CD4-positive, alpha-beta T cell treated with Interleukin-12 subunit alpha and Interleukin-12 subunit beta, for 1 hour (primary cell): ENCODE measurements at places on chromosomes 6 and 20.
A peak's percentile ranks its signal among the peaks of the same experiment; 100 is the strongest.

DNA sequence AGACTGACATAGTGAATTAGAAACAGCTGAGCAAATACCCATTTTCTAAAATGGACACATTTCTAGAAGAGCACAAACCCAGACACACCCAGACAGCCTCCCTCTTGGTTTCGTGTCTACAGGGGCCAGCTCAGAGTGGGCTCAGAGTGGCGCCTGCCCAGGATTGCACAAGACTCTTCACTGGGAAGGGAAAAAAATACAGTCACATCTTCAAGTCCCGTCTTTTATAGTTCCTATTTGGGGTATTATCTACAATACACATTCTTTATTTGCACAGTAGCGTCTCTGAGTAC, 246.1 kb upstream of the AFDN start:
- DNase-seq = no peak

DNA sequence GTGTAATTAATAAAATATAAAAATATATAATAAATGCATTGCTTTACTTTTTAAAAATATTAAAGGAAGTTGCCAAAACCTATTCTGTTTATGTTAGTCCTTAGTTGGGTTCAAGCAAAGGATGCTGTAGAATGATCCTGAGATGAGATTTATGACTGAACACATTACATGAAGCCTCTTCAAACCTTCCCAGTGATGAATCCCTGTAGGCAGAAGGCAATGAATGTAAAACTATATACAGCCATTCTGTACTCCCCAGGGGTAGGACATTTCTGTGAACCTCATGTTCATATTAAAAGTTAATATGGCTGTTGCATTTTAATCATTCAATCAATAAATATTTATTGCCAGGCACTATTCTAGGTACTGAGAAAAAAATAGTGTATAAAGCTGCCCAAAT, 166.0 kb downstream of the RFPL4B start:
- no peak for DNase-seq

DNA sequence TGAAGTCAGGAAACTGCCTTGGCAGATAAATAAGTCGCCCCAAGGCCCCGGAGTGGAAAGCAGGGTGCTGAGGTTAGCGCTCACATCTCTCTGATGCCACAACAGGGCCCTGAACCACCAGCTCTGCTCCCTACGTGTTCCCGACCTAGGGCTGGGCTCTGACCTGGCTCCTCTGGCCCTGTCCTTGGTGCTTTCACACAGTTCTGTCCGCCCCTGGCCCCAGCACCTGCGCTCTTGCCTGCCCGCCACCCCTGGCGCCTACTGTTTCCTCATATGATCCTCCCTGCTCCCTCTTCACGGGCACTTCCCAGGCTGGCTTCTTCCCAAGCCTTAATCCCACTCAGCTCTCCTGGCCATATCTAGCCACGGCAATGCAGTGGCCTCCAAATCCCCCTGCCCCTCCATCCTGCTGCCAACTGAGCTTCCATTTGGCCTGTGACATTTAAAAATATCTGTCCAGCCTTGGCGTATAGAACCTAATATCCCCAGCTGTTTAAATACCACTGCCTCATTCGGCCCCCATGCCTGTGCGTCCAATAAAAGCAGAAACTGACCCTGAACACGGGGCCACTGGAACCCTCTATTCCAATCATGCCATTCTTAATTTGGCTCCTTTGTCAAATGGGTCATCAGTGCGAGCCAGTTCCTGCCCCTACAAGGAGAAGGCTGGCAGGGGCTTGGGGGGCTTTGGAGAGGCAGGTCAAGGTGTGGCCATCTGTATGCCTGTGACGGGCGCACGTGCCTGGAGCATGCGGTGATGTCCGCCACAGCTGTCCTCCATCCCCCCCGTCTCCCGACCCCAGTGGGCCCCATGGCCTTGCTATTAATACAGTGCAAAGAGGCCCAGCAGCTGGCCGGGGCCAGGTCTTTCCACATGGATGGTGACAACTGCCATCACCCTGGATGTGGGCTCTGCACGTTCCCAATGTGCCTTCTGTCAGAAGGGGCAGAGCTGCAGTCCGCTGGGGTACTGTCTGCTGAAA, 27.7 kb downstream of the GNAS-AS1 start:
- DNase-seq = no peak

- no peak for DNase-seq
Observed at GRCh38 chr6:22072949-22073348, 223.9 kb downstream of the PRL start.

DNA sequence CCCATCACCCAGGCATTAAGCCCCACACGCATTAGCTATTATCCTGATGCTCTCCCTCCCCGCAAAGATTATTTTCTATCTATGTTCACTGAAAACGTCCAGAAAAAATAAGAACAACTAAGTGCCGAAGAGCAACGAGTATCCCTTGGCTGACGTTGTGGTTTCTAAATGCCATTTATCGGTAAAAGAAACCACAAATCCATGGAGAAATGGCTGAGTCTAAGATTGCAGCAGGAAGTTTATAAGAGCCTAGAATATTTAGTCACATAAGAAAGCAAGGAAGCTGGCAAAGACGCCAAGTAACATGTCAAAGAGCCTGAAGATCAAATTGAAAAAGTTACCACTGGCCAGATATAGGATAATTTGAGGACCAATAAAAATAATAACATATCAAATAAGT, 18.1 kb upstream of the NOX3 start:
- DNase-seq = no peak

- no peak for DNase-seq
Observed at GRCh38 chr20:23132293-23132929, 46.3 kb upstream of the CD93 start.

DNA sequence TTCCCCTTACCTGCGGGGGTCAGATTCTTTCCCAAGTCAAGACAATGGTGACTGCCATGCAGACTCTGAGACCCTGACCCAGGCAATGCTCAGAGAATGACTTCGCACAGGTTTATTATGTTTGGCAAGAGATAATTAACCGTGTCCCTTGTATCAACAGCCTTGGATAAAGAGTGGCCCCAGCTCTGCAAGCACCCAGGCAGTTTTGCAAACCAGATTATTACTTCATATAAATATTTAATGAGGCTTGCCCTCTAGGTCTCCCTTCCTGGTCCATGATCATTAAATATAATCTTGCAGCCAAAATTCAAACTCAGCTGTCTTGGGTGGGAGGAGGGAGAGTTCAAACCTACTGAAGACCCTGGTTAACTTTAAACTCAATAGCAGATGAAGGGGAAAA, 156.5 kb downstream of the ANKRD60 start:
- no peak for DNase-seq

DNA sequence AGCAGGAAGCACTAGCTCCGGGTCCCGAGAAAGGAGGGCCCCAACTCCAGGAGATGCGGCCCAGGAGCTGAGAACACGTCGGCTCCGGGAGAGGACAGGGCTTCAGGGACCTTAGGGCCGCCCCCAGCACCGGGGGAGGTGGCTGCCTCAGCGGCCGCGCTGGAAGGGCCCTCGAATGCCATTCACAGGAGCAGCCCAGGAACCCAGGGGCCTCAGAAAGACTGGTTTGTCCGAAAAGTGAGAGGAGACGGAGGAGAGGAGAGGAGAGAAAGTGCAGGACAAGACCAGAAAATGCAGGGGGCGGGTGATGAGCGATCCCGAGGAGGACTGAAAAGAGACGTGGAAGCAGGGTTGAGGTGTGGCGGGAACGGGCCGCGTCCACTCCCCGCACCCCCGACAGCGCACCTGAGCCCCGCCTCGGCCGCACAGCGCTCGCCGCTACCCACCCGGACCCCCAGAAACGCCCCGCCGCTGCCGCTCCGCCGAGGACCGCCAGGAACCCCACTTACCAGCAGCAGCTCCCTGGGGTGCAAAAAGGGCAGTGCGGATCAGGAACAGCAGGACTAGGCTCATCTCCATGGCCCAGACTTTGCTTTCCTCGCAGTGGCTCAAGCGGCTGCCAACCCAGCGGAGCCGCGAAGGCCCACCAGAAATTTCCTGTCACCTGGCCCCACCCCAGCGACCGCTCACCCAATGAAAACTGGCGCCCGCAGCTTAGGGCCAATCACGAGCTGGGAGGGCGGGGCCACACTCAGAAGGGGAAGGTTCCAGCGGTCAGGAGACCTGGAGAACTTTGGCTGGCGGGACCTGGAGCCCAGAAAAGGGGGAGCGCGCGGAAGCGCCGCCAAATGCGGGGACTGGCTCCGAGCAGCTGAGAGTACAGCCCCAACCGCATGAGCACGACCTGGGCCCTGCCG, 25.4 kb downstream of the HLA-F start:
- peak; percentile 83 for DNase-seq

DNA sequence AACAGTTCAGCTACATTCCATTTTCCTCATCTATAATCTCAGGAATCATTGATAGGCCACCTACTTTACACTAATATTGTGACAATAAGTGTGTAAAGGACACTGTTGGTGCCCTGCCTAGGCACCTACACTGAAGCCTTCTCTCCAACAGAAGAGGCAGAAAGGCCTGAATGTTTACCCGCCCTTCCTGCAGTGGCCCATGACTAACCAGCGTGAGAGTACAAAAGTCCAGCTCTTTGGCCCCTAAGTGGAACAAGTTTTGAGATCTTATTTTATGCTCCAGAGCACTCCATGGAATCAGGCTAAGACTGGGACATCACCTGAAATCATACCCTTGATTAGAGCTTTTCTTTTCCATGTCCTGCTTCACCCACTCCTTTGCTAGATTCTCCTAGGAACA, 359.7 kb downstream of the ARHGAP18 start:
- no peak for DNase-seq

- DNase-seq = peak; percentile 60
Observed at GRCh38 chr6:63643862-63644261, 8.3 kb downstream of the PHF3 start.

DNA sequence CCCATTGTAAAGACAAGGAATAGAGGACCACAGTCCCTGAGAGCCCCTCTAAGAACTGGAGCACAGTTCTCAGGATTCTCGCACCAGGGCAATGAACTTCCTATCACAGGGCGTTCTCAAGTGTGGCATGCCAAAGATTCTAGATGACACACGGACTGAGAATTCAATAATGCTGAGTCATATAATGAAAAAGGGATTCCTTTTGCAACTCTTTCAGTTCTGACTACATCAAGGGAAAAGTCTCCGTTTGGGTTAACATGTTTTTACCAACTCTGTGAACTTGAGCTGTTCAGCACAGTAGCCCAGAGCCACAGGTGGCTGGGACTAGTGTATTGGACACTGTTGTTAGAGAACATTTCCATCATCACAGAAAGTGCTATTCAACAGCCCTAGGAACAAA, 3.4 kb downstream of the MED20 start:
- DNase-seq = no peak

- no peak for DNase-seq
Observed at GRCh38 chr6:125370343-125370742, 68.6 kb upstream of the HDDC2 start.

DNA sequence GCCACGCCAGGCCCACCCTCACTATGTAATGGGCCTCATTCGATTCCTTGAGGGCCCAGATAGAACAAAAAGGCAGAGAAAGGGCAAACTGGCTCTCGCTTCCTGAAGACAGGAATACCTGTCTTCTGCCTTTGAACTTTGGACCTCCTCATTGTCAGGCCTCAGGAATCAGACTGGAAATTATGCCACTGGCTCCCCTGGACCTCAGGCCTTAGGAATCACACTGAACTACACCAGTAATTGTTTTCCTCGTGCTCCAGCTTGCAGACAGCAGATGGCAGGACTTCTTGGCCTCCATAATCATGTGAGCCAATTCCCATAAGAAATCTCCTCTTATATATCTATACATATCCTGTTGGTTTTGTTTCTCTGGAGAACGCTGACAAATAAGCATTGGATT, 258.6 kb upstream of the KCNG1 start:
- DNase-seq = no peak

DNA sequence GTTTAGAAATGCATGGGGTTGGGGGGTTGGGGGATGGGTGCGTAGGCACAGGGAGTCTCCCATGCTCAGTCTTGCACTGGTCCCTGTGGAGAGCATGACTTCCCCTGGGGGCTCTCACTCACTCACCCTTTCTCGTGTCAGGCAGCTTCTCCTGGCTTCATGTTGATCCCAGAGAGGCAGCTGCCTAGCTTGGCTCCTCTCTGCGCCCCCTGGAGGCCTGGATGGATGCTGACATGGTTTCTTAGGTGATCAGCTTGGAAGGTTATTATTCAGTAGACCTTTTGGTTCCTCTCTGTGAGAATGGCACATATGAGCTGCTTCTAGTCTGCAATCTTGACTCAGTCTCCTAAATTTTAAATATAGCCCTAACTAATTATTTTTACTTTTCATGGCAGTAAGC, 109.3 kb upstream of the FAM83B start:
- DNase-seq = no peak

DNA sequence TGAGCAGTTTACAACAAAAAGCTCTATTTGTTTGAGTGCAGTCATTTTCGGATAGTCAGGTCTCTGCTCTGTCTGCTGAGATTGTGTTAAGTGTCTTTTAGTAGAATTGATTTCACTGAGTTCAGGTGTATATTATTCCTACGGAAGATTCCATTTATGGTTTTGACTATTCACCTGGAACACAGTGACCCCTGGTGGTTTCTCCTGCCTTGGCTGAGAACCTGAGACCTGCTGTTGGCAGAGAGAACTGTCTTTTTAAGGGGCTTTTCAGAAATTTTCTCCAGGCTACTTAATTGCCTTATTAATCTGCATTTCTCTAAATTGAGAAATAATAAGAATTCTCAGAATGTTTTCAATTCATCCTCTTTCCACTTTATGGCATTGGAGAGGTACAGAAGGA, 508.0 kb downstream of the TBC1D32 start:
- DNase-seq = no peak

DNA sequence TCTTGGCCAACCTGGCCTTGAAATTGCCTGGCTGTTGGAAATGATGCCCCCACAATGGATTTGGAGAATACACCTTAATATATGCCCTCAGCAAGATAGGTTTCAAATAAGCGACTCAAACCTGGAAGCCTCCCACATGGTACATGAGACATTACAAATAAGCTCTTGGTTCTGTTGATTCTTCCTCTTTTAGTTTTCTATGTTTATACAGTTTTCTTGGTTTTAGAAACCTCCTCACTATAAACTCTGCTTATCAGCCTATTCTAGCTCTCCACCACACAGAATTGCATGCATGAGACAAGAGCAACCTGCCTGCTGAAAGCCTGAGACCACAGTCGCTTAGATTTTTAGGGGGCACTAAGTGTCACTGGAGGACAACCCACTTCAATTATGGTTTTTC, 108.8 kb upstream of the PREP start:
- DNase-seq = no peak

- DNase-seq = no peak
Observed at GRCh38 chr6:14673201-14673600, 555.6 kb downstream of the CD83 start.

GRCh38 chr20:11431621-11432020, 486.1 kb upstream of the BTBD3 start:
- no peak for DNase-seq

- peak; percentile 90 for DNase-seq
Observed at GRCh38 chr20:49216991-49217578, 2.1 kb upstream of the DDX27 start.

- no peak for DNase-seq
Observed at GRCh38 chr6:80174900-80175572, 68.6 kb downstream of the BCKDHB start.

GRCh38 chr6:162373192-162373591, 354.4 kb downstream of the PRKN start:
- no peak for DNase-seq

DNA sequence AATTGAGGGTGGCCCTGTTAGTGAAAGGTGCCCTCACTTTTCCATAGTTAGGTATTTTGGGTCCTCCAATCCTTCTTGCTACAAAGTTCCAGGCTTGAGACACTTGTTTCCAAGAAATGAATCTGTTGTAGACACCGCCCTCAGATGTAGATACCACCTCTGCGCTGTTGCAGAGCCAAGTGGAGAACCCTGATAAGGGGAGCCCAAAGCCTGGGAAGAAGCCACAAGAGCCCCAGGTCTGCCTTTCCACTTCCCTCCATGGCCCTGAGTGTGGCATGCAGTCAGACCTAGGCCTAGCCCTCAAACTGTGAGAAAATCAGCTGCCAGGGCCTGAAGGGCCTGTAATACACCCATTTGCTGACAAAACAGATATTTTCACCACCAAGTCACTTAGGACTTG, 37.1 kb downstream of the DTD1 start:
- DNase-seq = no peak
